Suppressor macrophage (primary cell): ENCODE measurements at places on chromosomes 11 and 22.

GRCh38 chr11:103584021-103584420 lies 452.4 kb upstream of the DDI1 start:
- DNase-seq: no peak

DNA sequence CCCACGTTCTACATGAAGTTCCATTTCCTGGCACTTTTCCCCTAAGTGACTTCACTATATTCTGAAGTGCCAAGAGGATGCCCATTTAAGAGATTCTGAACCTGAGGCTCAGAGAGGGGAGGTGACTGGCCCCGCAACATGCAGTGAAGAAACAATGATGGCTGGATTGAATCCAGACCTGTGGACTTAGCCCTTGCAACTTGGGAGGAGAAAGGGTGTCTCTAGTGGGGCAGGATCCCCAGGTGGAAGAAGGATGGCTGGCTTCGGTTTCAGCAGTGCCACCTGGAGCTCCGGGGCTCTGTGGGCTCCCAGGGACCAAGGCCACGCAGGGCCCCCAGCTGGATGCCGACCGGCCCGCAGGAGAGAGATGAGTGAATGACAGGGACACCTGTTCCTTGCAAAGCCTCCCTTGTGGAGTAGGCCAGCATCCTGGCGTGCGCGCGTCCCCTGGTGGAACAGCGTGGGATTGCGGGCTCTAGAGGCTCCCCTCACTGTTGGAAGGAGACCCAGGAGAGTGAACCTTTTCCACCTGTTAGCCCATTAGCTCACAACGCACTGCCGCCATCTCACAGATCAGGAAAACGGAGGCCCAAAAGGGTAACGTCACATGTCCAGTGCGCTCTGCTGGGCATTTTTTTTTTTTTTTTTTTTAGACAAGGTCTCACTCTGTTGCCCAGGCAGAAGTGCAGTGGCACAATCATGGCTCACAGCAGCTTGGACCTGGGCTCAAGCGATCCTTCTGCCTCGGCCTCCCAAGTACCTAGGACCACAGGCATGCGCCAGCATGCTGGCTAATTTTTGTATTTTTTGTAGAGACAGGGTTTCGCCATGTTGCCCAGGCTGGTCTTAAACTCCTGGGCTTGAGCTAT lies 104.7 kb downstream of the KIAA1671 start:
- DNase-seq: peak; percentile 71

DNA sequence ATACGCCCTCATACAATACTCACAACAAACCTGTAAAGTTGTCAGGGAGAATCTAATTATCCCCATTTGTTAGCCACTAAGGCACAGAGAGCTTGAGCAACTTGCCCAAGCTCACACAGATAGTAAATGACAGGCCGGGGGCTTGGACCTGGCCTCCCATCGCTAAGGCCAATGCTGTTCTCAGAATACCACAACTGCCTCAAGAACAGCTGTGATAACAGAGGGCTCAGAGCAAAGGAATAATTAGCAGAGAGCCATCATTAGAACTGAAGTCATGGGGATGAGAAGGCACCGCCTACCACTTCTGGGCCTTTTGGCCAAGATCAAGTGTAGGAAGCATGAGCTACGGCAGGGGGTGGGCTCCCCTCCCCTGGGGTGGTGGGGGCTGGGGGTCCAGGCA lies 98.6 kb downstream of the FEZ1 start:
- no peak for DNase-seq

- no peak for DNase-seq
These were observed 119.3 kb downstream of the WNT11 start for GRCh38 chr11:76086743-76087635.

DNA sequence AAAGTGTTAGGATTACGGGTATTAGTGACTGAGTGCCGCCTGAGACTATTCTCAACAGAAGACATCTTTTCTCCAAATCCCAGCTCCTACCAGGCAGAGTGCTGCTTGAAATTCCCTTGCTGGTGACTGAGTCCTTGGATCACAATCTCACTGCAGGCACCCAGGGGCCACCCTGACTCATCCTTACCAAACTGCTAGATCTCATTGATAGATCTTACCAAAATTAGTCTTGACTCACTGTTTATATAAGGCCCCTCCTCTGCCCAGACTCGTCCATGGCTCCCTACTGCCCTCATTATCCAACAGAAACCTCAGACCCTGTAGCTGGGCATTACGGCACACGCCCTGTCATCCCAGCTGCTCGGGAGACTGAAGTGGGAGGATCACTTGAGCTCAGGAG lies 14.7 kb downstream of the TBC1D10A start:
- peak; percentile 34 for DNase-seq

- DNase-seq: no peak
These were observed 87.0 kb downstream of the ARHGAP42 start for GRCh38 chr11:100774132-100774531.

DNA sequence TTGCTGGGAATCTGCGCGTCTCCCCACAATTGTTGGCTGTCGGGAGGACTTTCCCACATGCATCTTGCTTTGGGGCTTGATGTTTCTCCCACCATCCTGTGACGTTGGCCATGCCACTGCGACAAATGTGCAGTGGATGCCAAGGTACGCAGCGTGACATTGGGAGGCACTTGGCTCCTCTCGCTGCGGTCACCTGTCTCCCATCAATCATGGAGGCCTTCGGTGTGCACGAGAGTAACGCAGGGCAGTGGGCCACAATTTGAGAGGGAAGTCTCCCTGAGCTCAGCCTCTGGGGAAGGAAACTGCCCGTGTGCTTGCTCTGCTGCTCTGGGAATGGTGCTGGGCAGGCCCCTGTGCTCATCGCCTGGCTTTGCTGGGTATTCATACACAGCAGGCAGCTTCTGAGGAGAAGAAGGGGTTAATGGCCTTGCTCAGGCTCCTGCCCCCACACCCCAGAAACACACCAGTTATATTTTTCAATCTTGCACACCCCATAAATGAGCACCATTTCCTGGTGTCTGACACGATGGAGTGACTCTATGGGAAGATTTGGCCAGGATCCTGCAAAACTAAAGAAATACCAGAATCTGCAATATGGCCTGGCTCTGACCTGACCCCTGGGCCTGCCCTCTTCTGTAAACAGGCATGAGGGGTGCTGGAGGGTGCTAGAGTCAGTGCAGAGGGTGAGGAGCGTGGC lies 153.5 kb downstream of the ADAMTS15 start:
- DNase-seq: no peak

- DNase-seq: no peak
These were observed 20.9 kb upstream of the TMEM191C start for GRCh38 chr22:21446128-21446826.

- no peak for DNase-seq
These were observed 1083.6 kb downstream of the DLG2 start for GRCh38 chr11:84543367-84544159.

DNA sequence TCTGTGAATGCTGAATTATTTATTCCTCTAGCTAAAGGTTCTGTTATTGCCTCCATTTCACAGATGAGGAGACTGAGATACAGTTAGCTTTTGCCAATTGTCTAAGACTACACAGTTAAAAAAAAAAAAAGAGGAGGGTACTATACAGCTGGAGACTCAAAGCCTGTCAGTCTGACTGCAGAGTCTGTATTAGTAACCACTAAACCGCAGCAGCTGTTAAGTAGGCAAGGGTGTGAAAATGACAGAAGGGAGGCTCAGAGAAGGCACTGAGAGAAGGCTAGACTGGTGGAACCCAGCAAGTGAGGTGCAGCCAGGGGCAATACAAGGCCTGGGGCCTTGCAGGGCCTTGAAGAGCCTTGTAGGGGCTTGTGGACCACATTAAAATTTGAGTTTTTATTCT lies 181.2 kb downstream of the CSNK2A3 start:
- no peak for DNase-seq

GRCh38 chr11:27358296-27358695 lies 4.7 kb downstream of the CCDC34 start:
- peak; percentile 21 for DNase-seq

DNA sequence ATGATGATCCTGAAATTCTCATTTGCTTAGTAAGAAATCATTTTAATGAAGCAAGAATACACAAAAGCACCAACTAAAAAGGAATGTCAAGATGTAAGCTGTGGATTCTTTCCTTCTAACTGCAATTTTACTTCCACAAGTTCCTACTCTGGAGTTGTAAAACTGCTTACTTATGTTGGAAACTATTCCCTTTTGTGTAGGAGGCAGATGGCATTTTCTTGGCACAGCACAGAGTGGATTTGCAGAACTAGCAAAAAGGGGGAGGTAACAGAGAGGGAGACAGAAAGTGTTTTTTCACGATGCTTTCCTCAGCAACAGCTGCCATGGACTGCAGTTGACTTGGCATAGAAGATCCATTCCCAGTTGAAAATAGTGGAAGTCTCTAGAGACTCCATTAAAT lies 1112.0 kb upstream of the RAG2 start:
- no peak for DNase-seq

DNA sequence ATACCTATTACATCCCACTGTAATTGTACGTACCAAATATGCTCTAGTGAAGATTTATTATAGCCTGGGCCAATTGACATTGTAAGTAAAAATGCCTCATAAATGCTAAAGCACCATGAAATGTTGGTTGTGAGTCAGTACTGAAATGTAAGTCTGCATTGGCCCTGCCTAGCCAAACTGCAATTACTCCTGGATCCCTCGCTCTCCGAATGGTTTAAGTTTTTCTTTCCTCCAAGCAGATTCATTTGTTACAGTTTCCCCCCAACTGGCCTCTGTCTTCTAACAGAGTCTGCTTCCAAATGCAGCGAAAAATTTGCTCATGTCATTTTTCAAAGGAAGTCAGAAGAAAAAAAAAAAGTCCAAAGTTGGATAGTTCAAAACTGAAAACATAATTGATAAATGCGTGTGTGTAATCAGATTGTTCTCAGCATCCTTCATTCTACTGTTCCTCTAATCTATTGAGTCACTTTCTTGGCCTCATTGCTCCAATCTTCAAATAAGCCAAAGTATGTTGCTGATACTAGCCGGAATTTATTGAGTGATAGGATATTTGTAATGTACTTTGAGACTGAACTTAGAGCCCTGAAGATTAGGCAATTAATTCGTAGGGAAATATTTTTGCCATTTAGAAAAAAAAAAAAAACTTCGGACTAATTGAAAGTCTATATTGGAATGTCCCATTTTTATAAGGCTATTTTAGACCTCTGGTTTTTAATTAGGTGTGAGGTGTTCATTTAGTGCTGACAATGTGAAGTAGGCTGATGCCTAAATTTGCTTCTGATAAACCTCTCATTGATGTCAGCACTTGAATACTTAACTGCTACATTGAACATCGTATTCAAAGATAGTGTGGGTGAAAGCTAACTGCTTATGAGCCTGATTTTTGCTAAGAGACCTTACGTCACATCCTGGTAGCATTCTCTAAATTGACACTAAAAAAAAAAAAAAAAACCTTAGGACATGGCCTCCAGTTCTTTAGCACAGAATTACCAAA lies 93.4 kb downstream of the WT1 start:
- no peak for DNase-seq

GRCh38 chr11:73983741-73984538 lies 1.3 kb upstream of the UCP2 start:
- DNase-seq: peak; percentile 57

GRCh38 chr11:8018484-8019313 lies 31.6 kb downstream of the EIF3F start:
- DNase-seq: no peak

GRCh38 chr11:90134478-90135003 lies at the start of gene NAALAD2:
TSS of gene NAALAD2 (plus strand) at chr11:90134663. CDS start at chr11:90134759, 96 bp downstream.
- no peak for DNase-seq

GRCh38 chr11:72777755-72778278 lies 16.0 kb downstream of the STARD10 start:
- no peak for DNase-seq

DNA sequence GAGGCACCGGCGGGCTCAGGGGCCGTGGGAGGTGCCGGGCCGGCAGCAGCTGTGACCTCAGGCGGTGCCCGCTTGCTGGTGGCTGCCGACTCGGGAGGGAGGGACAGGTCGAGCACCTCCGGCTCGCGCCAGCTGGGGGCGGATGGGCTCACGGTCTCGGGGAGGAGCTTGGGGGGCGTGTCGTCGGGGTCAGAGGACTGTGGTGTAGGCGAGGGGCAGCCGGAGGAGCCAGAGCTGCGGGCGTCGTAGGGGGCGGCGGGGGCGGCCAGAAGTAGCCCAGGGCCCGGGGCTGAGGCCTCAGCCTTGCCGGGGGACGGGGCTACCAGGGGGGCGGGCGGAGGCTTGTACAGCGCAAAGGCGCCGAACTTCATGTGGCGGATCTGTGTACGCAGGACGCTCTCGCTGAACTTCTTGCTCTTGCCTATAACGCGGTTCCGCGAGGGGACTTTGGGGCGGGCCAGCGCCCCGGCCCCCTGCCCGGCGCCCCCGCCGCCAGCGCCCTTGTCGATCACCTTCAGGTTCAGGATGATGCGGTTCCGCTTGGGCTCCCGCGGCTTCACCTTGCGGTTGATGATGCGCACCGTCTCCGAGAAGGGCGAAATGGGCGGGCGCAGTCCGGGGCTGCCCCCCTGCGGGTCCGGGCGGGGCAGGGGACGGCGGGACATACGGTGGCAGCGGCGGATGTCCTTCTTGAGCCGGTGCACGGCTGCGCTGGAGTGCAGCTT lies 5.5 kb downstream of the CBX6 start:
- no peak for DNase-seq

DNA sequence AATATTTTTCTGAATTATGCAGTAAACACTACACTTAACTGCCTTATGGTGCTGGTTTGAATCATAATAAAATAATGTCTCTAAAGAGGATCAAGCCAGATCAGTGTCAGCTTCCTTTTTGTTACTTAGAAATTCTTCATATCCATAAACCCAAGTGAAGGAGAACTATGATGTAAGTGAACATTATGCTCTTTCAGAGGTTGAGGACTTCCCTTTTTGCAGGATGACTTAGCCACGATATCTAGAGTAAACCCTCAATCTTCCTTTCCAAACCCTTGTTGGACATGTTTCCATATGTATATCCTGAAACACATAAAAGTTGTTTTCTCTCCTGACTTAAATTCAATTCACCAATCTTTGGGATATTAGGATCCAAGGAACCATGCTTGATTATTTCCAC lies 19.1 kb downstream of the OR8D1 start:
- peak; percentile 41 for DNase-seq

- no peak for DNase-seq
These were observed 48.2 kb downstream of the ADM start for GRCh38 chr11:10352921-10353550.

DNA sequence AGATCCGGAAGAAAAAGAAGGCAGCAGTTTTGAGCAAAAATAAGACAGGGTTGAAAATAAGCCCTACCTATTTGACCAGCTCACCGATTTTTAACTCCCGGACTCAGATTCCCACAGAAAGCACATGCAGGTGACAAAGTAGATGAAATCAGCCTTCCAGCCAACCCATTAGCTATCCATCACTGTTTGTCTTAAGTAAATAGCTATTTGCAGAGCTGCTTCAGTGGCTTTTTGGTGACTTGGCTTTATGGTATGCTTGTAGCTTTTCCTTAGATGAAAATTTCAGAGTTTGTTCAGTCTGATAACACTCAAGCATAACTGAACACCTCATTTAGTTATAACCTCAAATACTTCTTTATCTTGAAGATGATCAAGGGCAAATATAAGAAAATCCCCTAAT lies 192.6 kb downstream of the HIPK3 start:
- no peak for DNase-seq

- DNase-seq: peak; percentile 21
These were observed 4.0 kb upstream of the L3MBTL2 start for GRCh38 chr22:41201141-41201540.

GRCh38 chr22:39627208-39627607 lies 56.7 kb downstream of the CACNA1I start:
- no peak for DNase-seq

- DNase-seq: peak; percentile 93
These were observed 3.7 kb downstream of the RNH1 start for GRCh38 chr11:503179-503981.

GRCh38 chr11:35845860-35846259 lies 98.0 kb upstream of the LDLRAD3 start:
- no peak for DNase-seq

- no peak for DNase-seq
These were observed 112.5 kb downstream of the KCNQ1OT1 start for GRCh38 chr11:2587132-2587930.

- peak; percentile 13 for DNase-seq
These were observed 16.8 kb upstream of the CABP7 start for GRCh38 chr22:29702931-29703501.
